ENCODE measurements at places on chromosomes 11 and 22. TPM values are rescaled to one million over a fixed set of nuclear protein-coding genes. Genes with fewer than 3 reads are reported as not detected.

DNA sequence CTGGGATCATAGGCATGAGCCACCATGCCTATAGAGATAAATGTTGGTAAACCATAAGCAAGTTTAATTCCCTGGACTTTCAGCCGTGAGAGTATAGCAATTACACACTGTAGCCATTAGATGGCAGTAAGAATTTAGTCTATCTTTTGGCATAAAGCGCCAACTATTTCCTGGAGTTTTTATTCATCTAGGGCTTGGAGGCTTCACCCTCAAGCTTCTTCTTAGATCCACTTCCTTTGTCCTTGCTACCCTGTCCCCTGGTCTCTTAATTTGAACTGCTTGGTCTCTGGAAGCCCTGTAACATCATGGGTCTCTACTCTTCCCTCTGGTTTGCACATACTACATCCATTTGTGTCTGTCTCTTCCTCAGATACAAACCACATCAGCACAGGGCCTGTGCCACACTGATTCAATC is 38.2 kb downstream of the OR10A6 start:
- DNase-seq = peak; percentile 36

- DNase-seq = no peak
Measured at GRCh38 chr22:27517361-27518155, 284.0 kb downstream of the MN1 start.

GRCh38 chr11:112025707-112026106 is 499 bp downstream of the DLAT start:
- peak; percentile 4 for DNase-seq

The APOL4 gene
- 4.9 TPM for polyA plus RNA-seq

The NRXN2 gene
- 0.03 TPM for polyA plus RNA-seq

GRCh38 chr11:71430166-71430565 is 18.0 kb downstream of the DHCR7 start:
- no peak for DNase-seq

- DNase-seq = no peak
Measured at GRCh38 chr11:92897487-92897886, 72.0 kb upstream of the MTNR1B start.

GRCh38 chr11:125224391-125225021 is 60.0 kb downstream of the PKNOX2 start:
- peak; percentile 9 for DNase-seq

The CPSF7 gene
- 40.6 TPM for polyA plus RNA-seq

DNA sequence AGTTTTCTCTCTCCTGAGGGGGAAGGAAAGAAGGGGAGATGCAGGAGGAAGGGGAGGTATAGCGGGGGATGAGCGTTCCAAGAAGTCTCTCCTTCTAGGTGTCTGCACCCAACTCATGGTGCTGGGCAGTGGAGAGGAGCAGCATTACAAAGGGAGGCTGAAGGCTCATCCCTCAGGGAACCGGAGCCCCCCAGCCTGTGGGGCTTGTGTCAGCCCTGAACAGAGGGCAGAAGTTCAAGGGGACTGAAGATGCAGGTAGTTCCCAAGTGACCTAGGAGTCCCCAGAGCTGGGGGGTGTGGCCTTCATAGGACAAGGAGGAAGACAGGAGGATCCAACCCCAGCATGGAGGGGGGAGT is 1.8 kb downstream of the C11orf68 start:
- DNase-seq = no peak

The LMO2 gene
- polyA plus RNA-seq = not detected

The YAP1 gene
- 59.5 TPM for polyA plus RNA-seq

The KMT5B gene
- 14.4 TPM for polyA plus RNA-seq

The BAIAP2L2 gene
- polyA plus RNA-seq = 7.5 TPM

The CALCA gene
- polyA plus RNA-seq = not detected

GRCh38 chr11:116285026-116285425 is 487.8 kb downstream of the BUD13 start:
- DNase-seq = no peak

- peak; percentile 7 for DNase-seq
Measured at GRCh38 chr11:74806267-74806666, 57.6 kb downstream of the RNF169 start.

The FSHB gene
- not detected for polyA plus RNA-seq

The ANGPTL5 gene
- not detected for polyA plus RNA-seq

The FGF4 gene
- polyA plus RNA-seq = not detected

The SLC6A5 gene
- polyA plus RNA-seq = not detected

The TPBGL gene
- polyA plus RNA-seq = not detected

The ARHGEF17 gene
- polyA plus RNA-seq = 28.8 TPM

- no peak for DNase-seq
Measured at GRCh38 chr22:20391222-20391621, 2.7 kb upstream of the ZNF74 start.

The MS4A4A gene
- not detected for polyA plus RNA-seq

DNA sequence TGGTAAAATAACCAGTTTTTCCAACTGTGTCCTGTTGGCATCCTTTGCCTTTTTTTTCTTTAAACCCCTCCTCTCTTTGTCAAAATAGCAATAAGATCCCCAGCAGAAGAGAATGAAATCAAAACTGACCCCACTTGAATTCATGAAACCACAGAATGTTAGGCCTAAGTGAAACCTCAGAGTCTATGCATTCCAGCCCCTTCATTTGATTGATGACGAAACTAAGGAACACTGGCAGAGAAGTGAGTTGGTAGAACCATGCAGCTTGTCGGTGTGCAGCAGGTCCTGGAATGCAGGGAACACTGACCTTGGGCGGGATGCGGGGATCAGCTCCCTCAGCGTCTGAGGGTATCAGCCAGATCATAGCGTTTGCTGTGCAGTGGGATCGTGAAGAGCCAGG is 57.5 kb downstream of the GRK3 start:
- no peak for DNase-seq

DNA sequence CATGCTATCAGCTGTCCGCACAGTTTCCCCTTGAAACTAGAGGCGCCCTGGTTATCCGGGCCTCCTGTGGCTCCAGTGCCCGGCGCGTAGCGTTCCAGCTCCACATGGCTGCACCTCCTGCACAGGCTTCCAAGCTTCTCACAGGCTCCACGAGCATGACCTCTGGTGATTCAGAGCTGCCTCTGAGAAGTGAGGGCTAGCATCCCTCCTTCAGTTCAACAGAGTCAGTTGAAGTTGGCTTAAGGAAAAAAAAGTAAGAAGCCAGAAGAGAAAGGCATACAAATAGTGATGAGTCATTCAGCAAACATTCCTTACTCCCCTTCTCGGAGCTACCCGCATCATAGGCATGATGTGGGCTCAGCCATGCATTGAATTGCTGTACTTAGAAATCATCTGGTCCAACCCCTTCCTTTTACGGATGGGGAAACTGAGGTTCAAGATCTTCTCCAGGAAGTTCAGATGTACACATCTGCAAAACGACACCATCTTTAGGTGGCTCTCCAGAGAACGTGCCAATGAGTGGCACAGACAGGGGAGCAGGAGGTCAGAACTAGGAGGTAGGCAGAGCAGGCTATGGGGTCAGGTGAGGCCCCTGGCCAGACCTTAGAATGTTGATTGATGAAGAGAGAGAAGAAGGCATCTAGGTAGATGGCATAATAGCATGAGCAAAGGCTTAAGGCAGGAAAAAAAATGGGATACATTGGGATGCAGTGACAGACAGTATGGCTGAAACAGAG is 216.3 kb upstream of the TBCEL start:
- DNase-seq = peak; percentile 60

DNA sequence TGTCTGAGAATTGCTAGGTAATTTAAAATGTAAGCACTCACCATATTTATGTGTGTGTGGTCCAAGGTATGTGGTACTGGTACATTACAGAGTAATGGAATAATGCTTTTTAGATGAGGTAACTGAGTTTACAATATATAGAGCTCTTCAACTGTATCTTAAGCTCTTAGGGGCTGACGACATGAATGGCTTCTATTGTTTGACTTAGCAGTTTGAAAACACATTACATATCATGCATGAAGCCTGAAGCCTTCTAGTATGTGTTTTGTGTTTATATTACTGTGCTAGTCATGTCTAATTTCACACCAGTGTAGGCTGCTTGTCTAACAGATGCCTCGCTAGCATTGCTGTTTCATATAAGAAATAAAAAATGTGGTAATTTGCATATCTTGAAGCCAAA is 37.2 kb downstream of the GAS2 start:
- peak; percentile 83 for DNase-seq

- no peak for DNase-seq
Measured at GRCh38 chr11:85040166-85040565, 587.0 kb downstream of the DLG2 start.

The DKK3 gene
- 0.20 TPM for polyA plus RNA-seq

The POU2AF1 gene
- polyA plus RNA-seq = 5.3 TPM

DNA sequence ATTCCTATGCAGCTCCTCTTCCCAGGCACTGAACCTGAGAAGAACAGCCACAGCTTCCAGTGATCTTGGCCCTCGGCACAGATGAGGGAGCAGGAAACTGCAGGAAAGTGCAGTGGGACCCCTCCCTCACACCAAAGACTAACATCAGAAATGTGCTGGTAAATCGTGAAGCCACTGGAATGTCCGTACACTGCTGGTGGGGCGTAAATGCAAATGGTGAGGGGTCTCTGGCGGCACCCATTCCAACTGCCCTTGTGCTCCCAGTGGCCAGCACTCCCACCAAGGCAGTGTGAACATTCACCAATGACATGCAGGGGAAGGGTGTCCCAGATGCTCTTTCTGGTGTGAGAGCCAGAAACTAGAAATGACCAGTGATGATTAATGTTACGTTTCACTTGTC is 574.0 kb downstream of the BRD1 start:
- DNase-seq = no peak

DNA sequence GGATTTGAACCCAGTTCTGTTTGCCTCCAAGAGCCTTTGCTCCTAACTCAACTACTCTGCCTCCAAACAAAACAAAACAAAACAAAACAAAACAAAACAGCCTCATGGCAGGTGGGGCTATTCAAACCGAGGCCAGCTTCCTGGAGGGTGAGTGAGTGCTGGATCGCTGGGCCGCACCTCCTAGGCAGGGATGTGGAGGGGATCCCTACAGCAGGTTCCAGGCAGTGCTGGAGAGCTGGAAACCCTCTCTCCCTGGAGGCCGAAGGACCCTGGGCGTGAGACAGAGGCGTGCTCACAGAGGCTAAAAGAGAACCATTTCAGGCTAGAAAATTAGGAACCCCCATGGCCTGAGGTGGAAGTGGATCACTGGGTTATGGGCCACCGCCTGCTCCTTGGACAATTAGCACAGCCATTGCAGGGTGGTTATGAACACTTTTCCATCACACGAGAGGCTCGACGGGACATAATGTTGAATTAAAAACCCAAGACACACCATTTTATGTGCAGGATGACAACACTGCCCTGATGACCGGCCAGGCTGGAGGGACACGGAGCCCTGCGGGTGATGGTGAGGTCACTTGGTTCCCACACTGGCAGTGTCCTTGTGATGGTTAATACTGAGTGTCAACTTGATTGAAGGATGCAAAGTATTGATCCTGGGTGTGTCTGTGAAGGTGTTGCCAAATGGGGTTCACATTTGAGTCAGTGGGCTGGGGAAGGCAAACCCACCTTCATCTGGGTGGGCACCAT is 35.2 kb downstream of the SHISAL1 start:
- no peak for DNase-seq

DNA sequence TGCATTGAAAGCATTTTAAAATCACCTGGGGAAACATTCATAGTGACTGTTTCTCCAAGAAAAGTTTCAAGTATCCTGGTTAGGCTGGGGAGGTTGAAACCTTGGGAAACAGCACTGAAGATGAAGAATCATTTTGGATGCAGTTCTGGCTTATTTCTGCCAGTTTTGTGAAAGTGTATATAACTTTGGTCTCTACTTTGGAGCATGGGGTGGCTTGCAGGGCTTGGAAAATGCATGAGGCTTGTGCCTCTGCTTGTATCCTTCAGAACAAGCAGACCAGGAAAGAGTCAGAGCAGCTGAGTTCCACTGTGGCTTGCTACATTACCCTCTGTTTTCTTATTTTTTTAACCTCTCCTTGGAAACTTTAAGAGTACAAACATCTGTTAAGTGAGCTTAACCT is 19.5 kb downstream of the SLC5A12 start:
- DNase-seq = no peak

GRCh38 chr11:76524919-76525318 is 80.1 kb downstream of the EMSY start:
- DNase-seq = peak; percentile 42

DNA sequence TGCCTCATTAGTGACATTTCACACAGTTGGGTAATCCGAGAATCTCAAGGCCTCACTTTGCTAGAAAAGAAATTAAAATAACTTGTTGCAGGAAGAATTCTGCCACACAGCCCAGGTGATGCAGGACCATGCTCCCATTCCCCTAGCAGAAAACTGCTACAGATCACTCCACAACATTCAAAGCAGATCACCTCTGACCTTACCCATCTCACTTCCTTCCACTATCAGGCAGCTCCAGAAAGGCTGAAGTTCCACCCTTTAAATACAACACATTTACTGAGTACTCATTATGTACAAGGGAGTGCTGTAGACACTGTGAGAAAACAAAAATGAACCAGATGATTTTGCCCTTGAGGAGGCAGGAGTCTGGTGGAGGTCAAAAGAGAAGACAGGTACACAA is 231.0 kb downstream of the TTC28 start:
- DNase-seq = no peak

The SEPTIN5 gene
- polyA plus RNA-seq = 0.33 TPM

- peak; percentile 73 for DNase-seq
Measured at GRCh38 chr11:65471447-65471891, 27.4 kb upstream of the MALAT1 start.

DNA sequence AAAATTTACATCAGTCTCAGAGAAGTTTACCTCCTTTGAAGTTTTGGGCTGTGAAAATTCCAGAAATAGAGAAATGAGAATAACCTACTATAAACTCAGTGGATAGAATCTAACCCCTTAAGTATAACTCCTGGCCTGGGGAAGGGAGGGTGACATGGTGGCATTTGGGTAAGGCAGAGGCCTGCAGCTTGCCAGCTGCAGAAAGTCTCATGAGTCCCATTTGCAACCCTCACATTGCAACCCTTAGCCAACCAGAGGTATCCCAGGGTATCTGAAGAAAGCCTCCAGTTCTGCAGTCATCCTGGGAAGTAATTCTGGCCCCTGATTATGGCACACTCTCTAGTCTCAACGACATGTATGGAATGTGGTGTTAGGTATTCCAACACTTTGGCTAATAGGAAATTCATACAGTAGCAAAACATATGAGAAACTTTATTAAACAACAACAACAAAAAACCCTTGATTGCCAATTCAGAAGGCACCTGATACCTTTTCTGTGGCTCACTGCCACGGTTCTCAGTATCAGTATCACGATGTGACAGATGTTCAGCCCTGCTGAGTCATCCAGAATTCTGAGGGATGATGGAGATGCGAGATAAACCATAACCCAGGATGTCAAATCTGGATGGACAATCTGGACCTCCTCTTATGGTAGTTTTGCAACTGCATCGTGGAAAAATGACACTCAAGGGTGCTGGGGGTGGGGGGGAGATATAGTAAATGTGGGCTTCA is 743.4 kb downstream of the NELL1 start:
- DNase-seq = no peak

DNA sequence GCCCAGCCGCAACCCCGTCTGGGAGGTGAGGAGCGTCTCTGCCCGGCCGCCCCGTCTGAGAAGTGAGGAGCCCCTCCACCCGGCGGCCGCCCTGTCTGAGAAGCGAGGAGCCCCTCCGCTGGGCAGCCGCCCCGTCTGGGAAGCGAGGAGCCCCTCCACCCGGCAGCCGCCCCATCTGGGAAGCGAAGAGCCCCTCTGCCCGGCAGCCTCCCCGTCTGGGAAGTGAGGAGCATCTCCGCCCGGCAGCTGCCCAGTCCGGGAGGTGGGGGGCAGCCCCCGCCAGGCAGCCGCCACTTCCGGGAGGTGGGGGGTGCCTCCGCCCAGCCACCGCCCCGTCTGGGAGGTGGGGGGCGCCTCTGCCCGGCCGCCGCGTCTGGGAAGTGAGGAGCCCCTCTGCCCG is 70.6 kb downstream of the STK33 start:
- no peak for DNase-seq

The UPK2 gene
- polyA plus RNA-seq = not detected

GRCh38 chr11:112834277-112834755 is 126.9 kb upstream of the NCAM1 start:
- no peak for DNase-seq

The NLRP6 gene
- polyA plus RNA-seq = not detected

Data from HepG2 (cell line).